ENCODE measurements at places on chromosomes 5 and 9.

- DNase-seq, result no peak
Measured at GRCh38 chr5:99076723-99077640, 148.2 kb upstream of the CHD1 start.

DNA sequence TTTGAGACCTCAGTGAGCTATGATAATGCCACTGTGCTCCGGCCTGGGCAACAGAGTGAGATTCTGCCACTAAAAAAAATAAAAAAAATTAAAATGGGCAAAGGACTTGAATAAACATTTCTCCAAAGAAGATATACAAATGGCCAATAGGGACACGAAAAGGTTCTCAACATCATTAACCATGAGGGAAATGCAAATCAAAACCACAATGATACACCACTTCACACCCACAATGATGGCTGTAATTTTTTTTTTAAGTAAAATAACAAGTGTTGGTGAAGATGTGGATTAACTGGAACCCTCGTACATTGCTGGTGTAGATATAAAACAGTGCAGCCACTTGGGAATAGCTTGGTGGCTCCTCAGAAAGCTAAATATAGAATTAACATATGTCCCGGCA lies 68.0 kb downstream of the SIL1 start:
- DNase-seq, result no peak

DNA sequence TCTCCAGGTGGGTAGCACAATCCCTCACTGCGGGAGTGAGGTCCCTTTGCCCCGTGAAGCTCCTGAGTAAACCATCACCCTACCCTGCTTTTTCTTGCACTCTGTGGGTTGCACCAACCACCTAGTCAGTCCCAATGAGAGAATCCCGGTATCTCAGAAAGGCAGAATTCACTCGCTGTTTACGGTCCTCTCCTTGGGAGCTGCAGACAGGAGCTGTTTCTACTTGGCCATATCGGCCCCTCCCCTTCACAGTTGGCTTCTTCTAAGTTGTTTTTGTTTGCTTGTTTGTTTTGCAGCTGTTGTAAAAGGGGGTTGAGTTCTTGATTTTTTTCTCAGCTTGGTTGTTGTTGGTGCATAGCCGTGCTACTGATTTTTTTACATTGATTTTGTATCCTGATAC lies 237.0 kb upstream of the RASA1 start:
- DNase-seq, result no peak

DNA sequence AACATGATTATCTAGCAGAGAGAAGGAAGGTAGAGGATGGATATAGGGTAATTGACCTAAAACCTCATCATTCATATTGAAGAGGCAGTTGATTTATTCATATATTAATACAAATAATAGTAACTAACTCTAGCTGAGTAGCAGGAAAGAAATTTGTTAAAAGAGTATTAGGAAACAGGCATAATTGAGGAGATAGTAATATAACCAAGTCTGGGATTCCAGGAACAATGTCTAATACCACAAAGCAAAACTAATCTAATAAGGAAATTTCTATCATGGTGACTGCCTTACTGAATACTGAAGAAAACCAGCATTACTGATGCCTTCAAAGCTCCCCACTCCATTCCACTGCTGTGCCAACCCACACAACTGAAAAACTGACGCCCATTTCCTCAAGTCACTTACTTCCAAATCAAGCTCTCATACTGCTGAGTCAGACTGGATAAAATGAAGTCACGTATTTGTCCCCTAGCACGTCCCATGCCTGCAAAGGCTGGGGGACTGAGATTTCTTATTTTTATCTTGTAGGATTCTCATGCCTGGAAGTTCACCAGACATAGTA lies 153.9 kb downstream of the SMC2 start:
- no peak for DNase-seq

- DNase-seq, result no peak
Measured at GRCh38 chr9:109536859-109537258, 38.8 kb upstream of the PTPN3 start.

- DNase-seq, result no peak
Measured at GRCh38 chr5:91503321-91503720, 120.2 kb upstream of the ARRDC3 start.

GRCh38 chr5:57662991-57663390 lies 180.4 kb upstream of the ACTBL2 start:
- no peak for DNase-seq

DNA sequence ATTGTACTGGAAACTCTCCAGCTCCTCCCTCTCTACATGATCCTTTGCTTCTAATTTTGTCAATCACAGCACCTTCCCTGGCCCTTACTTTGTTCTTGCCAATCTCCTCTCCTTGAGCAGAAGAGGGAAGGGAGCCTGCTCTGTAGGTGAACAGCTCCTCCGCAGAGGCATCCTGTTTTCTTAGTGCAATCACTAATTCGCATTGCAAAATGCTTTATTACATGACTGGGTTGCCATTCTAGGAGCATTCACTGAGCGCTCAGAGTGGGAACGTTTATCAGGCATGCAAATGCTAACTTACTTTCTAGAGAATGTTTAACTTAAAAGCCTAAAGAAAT lies 416 bp upstream of the SNX18 start:
- DNase-seq, result no peak

DNA sequence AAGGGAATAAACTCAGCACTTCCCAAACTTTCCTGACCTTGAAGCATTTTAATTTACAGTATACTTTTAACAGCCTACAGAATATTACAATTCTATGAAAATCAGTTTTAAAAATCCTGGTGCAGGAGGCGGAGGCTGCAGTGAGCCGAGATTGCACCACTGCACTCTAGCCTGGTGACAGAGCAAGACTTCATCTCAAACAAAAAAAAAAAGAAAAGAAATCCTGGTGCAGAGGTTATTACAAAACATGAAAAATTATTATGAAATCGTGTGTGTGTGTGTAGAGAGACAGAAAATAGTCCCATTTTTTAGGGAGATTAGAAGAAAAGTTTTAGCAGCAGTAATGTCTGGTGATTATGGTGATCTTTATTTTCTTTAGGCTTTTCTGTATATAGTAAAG lies 26.9 kb downstream of the GOLPH3 start:
- no peak for DNase-seq

DNA sequence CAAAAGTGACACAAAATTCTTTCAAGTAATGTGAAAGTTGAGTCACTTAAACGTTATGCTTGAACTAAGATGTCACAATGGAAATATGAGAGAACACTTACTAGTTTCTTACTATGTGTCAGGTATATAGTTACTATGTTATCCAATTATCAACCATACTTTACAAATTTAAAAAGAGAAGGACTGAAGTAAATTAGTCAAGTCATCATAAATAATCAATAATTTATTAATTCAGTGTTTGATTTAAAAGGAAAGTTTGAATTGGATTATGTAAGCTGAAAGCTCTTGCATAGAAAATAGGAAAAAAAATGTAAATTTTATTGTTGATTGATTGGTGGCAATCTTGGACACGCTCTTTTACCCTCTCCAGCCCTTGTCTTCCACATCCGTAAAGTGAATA lies 76.3 kb downstream of the GABRA1 start:
- DNase-seq, result no peak

DNA sequence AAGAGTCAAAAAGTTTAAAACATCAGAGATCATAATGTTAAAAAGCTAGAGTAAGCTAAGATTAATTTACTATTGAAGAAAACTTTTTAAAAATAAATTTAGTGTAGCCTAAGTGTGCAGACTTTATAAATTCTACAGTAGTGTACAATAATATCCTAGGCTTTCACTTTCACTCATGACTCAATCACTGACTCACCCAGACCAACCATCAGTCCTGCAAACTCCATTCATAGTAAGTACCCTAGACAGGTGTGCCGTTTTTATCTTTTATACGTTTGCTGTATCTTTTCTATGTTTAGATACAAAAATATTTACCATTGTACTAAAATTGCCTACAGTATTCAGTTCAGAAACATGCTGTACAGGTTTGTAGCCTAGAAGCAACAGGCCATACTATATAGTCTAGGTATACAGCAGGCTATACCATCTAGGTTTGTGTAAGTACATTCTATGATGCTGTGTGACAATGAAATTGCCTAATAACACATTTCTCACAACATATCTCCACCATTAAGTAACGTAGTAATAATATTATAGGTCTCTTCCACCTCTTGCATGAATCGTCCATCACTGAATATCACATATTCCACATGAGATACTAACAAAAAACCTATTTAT lies 59.2 kb downstream of the MEGF9 start:
- DNase-seq, result no peak

- DNase-seq, result no peak
Measured at GRCh38 chr5:174520420-174521396, 203.7 kb upstream of the MSX2 start.

GRCh38 chr5:110031402-110032140 lies 341.8 kb downstream of the MAN2A1 start:
- DNase-seq, result no peak

GRCh38 chr5:62331921-62332320 lies 25.9 kb downstream of the KIF2A start:
- no peak for DNase-seq

DNA sequence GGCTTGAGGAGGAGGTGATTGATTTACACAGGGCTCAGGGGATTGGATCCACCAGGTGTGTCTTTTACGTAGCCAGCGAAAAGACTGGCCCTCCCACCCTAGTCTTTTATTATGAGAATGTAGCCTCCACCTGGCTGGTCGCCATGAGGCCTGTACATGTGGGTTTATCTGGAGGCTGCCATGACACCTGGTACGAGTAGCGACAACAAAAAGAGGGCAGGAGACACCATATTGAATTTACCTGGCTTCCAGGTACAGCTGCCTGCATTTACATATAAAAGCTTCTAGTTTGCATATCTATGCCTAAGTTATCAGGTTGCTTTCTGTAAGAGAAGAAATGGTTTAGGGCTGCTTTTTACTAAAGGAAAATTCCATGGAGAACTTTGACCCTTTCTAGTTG lies 1173.7 kb upstream of the SEMA6A start:
- no peak for DNase-seq

DNA sequence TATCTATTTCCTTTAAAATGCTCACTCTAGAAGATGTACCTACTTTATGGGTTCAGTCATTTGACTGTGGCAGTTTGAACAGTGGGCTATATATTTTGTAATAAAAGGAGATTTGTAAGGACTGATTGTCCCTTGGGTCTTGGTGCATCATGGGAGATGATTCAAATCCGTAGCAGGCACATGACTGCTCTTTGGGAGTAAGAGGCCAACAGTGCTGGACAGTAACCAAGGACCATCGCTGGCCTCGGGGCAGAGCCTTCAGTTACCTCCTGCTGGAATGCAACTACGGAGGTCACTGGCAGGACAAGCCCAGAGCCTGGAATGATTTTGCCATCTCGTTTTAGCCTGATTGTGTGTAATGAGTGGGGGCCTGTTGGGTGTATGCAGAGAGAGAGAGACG lies 7.0 kb upstream of the MAMDC2 start:
- no peak for DNase-seq

All from stimulated activated CD8-positive, alpha-beta memory T cell treated with anti-CD3 and anti-CD28 coated beads, Interleukin-2, amount 100 ng/mL, for 48 hours (primary cell).